ENCODE measurements at places on chromosomes 7 and 10. TPM values are rescaled to one million over a fixed set of nuclear protein-coding genes. Genes with fewer than 3 reads are reported as not detected.

- no peak for DNase-seq
Observed at GRCh38 chr7:34385384-34385783, 272.6 kb upstream of the NPSR1 start.

GRCh38 chr10:105025092-105025491 lies 384.0 kb downstream of the SORCS3 start:
- DNase-seq, result no peak

- no peak for DNase-seq
Observed at GRCh38 chr10:82981137-82981723, 1106.2 kb downstream of the NRG3 start.

- no peak for DNase-seq
Observed at GRCh38 chr10:125482108-125482507, 200.9 kb downstream of the TEX36 start.

GRCh38 chr10:71742301-71743088 lies 22.9 kb upstream of the C10orf105 start:
- no peak for DNase-seq

DNA sequence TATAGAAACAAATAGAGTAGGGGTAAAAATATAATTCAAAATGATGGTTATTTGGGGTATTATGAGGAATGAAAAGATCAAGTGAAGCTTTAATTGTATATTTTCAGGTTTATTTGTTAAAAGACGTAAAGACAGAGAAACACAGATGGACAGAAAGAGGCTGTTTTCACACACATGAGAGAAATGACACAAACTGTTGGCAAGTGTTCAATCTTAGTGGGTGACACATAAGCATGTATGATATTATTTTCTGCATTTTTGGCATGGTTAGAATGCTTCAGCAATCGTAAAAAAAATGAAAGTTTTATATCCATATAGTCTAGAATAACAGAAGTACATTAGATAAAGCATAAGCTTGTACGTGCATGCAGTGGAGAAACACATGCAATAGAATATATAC lies 464.4 kb upstream of the AKR1E2 start:
- no peak for DNase-seq

- DNase-seq, result no peak
Observed at GRCh38 chr7:157402911-157403534, 66.2 kb downstream of the DNAJB6 start.

GRCh38 chr7:121516821-121517220 lies 120.7 kb upstream of the FAM3C start:
- DNase-seq, result no peak

GRCh38 chr7:146926841-146927240 lies 810.2 kb downstream of the CNTNAP2 start:
- no peak for DNase-seq

DNA sequence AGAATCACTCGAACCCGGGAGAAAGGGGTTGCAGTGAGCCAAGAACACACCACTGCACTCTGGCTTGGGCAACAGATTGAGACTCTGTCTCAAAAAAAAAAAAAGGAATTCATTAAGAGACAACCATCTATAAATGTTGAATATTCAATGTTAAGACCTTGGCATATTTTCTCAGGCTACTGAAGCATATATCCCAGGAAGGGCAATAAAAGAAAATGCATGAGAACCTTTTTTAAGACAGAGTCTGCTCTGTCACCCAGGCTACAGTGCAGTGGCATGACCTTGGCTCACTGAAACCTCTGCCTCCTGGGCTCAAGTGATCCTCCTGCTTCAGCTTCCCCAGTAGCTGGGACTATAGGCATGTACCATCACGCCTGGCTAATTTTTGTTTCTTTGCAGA lies 165.0 kb downstream of the JMJD1C start:
- no peak for DNase-seq

GRCh38 chr10:75508814-75509306 lies 77.4 kb downstream of the LRMDA start:
- peak; percentile 26 for DNase-seq

DNA sequence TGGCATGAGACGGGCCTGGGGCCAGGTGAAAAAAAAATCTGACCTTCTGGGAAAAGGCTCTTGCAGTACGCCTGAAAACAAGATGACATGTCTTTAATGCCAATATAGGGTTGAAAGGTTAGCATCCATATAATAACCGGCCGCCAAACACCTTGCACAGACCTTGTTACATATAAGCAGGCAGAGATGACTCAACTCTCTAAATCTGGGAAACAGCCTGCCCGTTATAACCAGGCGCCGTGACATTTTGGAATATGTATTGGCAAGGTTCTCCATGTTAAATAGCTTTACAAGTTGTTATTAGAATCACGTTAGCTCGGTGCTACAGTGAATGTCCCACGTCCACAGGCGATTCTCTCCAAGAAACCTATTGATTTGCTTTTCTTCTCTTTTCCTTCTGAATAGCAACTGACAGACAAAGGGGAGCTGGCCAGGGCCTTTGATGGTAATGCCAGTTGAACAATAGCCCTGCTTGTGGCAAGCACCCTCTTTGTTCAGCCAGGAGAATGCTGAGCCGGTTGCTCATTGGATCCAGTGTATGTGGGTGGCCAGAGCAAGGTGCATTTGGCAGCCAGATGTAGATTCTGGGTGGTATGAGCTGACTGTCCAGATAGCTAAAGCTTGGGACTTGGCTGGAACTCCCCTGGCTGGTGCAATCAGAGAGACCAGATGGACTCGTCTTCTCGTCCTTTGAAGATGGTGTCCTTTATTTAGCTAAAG lies 80.1 kb upstream of the AUTS2 start:
- no peak for DNase-seq

GRCh38 chr7:88969167-88969566 lies 173.6 kb upstream of the TEX47 start:
- DNase-seq, result no peak

- no peak for DNase-seq
Observed at GRCh38 chr10:28691187-28691694, 13.9 kb downstream of the BAMBI start.

- no peak for DNase-seq
Observed at GRCh38 chr10:78784546-78784945, 284.2 kb upstream of the ZMIZ1 start.

- DNase-seq, result no peak
Observed at GRCh38 chr7:42699380-42700178, 212.3 kb downstream of the C7orf25 start.

GRCh38 chr7:4683884-4684565 lies 1.9 kb downstream of the FOXK1 start:
- peak; percentile 58 for DNase-seq

- no peak for DNase-seq
Observed at GRCh38 chr10:37680243-37680683, 177.1 kb downstream of the ZNF248 start.

Gene EXOC6
- 5.8 TPM for polyA plus RNA-seq

Gene SFTPA1
- polyA plus RNA-seq, result not detected

Gene NKX1-2
- 0.22 TPM for polyA plus RNA-seq

Gene SLC16A9
- 2.0 TPM for polyA plus RNA-seq

Gene CREB5
- polyA plus RNA-seq, result 18.4 TPM

Gene OR6B1
- polyA plus RNA-seq, result not detected

Gene SLF2
- 20.1 TPM for polyA plus RNA-seq

Gene NPY
- polyA plus RNA-seq, result 41.0 TPM

Gene ASZ1
- 0.10 TPM for polyA plus RNA-seq

Gene AKR1D1
- polyA plus RNA-seq, result 8.1 TPM

Gene BICC1
- 5.8 TPM for polyA plus RNA-seq

Gene GDF10
- 3.3 TPM for polyA plus RNA-seq

Gene IDI1
- polyA plus RNA-seq, result 214 TPM

Measured in hepatocyte (in vitro differentiated cells).